ENCODE measurements at places on chromosomes 5 and 9.

DNA sequence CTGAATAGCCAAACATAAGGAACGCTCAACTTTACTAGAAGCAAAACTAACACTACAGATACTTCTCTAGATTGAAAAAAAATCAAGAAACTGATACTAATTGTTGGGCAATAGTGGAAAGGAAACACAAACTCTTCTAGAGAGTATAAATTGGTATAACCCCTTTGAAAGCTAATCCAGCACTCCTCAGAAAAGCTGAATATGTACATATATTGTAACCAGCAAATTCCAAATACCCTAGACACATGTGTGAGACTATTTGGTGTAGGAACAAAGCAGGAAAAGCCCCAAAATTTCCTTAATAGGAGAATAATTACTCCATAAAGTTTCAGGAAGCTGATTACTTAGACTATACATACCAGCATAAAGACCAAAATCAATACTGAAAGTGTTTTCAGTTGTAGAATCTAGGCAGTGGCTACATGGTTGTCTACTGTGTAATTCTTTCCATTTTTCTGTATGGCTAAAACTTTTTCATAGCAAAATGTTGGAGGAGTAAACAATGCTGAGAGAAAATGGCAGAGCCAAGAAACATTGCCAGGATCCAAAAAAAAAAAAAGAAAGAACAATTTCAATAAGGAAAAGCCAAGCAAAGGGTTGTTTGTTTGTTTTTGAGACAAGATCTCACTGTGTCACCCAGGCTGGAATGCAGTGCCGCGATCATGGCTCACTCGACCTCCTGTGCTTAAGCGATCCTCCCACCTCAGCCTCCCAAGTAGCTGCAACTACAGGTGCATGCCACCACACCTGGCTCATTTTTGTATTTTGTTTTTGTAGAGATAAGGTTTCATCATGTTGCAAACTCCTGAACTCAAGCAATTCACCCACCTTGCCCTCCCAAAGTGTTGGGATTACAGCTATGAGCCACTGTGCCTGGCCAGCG is 15.0 kb downstream of the SKP1 start:
- DNase-seq, result no peak

GRCh38 chr5:139082813-139083498 is 115.2 kb downstream of the SIL1 start:
- no peak for DNase-seq

DNA sequence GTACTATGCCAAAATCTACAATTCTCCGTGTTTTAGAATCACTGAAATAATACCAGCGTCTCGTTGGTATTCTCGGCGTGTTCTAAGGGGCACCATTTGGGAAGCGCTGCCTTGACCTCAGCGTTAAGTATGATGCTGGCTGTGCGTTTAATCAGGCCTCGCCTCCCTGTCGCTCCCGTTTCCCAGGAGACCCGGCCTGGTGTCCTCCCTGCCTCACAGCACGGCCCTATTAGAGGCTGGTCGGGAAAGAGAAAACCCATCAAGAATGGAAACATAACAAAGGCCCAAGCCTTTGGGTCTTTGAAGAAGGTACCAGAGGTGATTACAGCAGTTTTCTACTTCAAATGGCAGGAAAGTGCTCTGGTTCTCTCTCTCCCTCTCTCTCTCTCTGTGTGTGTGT is 30.0 kb downstream of the GFPT2 start:
- DNase-seq, result no peak

GRCh38 chr5:98975223-98975622 is 46.4 kb upstream of the CHD1 start:
- DNase-seq, result no peak

DNA sequence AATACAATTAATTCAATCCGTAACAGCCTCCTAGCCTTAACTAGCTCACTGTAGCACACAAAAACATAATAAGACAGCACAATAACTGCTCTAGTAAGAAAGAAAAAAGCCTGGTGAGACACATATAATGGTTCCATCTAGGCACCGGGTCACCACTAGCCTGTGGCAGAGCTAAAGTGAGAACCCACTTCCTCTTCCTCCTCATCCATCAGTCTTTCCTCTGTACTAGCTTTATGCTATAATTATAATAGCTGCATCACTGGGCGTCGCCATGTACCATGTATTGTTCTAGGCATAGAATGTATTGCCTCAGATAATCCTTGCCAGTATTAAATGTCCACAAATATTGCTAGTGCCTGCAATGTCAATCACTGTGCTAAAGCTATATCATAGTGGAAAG is 23.1 kb downstream of the ADRB2 start:
- DNase-seq, result no peak

GRCh38 chr5:32129074-32129598 is 45.0 kb downstream of the GOLPH3 start:
- DNase-seq, result no peak

GRCh38 chr9:136316896-136317676 is 10.3 kb upstream of the GPSM1 start:
- DNase-seq, result no peak

- no peak for DNase-seq
These were observed 1577.3 kb upstream of the C9orf72 start for GRCh38 chr9:29150606-29151005.

DNA sequence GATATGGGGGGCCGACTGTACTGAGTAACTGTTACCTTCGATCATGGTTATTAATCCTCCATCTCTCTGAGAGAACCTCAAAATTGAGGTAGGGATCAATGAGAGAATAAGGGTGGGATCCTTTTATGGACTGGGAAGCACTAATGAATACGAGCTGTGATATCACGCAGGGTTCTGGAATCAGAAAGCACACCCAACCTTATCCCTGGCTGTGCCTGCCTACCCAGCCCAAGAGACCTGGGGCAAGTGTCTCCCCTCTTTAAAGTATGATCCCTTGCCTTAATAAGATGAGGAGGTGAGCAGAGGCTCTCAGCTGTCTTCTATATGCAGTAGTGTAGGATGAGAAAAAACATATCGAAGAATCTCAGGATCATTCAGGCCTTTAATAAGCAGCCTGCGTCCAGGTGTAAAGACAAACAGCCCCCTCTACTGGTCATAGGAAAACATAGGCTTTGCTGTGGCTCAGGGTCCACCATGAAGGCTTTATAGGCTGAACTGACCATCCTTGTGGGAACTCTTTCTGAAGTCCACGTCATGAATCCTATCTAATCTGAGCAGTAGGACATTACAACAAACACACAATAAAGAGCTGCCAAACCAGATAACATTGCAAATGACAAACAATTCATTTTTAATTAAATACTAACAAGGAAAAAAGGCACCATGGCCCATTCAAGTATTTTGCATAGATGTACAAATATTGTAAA is 16.8 kb downstream of the NIPAL4 start:
- DNase-seq, result peak; percentile 80

- DNase-seq, result no peak
These were observed 58.0 kb downstream of the PTPN3 start for GRCh38 chr9:109440117-109440515.

GRCh38 chr9:109460576-109460975 is 37.5 kb downstream of the PTPN3 start:
- no peak for DNase-seq

- no peak for DNase-seq
These were observed 379.4 kb downstream of the GADD45G start for GRCh38 chr9:89984214-89984613.

GRCh38 chr5:10064546-10065195 is 185.0 kb downstream of the ATPSCKMT start:
- DNase-seq, result no peak

DNA sequence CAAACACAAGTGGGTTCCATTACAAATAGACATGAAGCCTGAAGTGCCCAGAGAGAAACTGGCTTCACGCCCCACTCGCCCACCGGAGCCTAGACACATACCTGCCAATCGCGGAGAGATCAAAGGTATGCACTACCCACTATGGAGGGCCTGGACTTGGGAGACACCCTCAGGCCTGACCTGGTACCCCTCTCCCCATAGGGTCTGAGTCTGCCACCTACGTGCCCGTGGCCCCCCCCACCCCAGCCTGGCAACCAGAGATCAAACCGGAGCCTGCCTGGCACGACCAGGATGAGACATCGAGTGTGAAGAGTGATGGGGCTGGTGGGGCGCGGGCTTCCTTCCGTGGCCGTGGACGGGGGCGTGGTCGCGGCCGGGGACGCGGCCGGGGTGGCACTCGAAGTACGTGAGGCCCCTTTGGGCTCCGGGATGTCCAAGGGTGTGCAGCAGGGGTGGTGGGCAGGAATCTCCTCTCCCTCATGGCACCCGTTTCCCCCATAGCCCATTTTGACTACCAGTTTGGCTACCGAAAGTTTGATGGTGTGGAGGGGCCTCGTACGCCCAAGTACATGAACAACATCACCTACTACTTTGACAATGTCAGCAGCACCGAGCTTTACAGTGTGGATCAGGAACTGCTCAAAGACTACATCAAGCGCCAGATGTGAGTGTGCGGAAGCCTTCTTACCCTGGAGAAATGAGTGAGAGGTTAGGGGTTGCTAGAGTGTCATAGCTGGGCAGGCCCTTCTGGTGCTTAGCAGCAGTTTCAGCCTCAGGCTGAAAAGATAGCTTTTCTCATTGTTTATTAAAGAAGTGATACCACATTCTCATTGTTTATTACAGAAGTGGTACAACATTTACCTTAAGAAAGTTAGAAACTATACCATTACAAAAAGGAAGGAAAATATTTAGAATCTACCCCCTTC is 38.7 kb downstream of the LARP1 start:
- no peak for DNase-seq

DNA sequence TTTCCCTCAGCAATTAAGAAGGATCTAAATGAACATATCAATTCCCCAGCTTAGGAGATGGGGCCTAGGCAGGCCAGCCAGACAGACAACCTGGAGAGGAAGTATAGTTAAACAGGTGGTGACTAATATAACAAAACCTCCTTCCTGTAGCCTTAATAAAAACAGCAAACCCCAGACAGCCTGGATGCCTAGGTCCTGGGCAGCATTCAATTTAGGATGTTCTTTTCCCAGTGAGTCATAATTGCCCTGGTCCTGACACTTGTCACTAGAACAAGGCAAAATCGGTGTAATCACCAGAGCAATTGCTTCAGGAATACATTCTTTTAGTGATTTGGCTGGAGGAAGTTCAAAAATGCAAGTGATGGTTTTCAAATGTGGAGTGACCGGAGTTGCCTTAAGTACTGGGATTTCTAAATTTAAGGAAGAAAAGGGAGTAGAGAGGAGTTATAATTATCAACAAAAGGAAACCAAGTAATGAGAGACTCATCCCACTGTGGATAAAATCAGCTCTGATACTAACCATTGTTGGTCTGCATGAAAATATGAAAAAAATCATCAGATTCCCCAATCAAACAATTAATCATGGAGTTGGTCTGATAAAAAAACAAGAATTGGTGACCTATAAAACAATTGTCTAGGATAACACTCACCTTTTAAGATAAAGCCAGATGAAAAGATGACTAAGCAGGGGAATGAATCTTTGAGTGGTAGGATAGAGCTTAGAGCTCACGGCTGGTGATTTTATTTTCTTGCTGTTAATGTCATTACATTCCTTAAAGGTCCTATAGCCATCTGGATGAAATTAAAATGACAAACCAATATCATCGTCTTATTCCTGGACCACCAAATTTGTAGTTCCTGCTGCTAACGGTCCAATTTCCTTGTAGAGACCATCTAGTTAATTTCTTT is 39.0 kb upstream of the TARS1 start:
- DNase-seq, result peak; percentile 13

GRCh38 chr5:96288845-96289185 is 144.2 kb downstream of the PCSK1 start:
- DNase-seq, result no peak

DNA sequence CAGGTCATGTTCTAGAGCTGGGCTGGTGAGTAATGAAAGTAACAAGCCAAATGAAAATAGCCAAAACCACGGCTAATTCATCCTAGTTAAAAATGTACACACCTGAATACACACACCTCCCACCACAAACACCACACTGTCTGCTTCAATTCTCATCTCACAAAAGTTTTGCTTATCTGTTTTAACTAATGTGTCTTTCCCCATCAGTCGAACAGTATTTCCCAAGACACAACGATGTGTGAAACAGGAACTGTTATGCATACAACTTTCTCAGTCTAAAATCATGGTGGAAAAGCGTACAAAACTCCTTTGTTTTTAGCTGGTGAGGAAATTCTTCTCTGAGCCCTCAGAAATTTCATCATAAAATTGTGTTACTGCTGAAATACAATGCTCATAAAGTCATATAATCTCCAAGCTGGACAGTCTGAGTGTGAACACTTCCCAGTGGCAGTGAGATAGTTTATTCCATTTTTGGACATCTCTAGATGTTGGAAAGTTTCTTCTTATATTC is 242.4 kb downstream of the EFNA5 start:
- no peak for DNase-seq

DNA sequence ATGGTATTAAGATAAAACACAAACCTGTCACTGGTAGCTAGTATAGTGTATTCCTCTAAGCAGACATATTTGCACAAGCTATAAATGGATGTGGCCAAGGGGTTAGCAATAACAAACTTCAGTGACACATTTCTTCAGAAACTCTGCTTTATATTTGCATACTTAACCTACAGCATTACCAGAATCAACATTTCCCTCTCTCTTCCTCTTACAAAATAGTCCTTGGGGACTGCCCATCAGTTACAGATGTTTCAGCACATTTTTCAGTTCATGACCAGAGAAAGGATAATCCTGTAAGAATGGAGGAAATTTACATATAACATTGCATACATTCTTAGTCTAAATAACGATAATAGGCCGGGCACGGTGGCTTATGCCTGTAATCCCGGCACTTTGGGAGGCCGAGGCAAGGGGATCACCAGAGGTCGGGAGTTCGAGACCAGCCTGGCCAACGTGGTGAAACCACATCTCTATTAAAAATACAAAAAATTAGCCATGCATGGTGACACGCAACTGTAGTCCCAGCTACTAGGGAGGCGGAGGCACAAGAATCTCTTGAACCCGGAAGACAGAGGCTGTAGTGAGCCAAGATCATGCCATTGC is 25.3 kb upstream of the SLC1A1 start:
- DNase-seq, result no peak

DNA sequence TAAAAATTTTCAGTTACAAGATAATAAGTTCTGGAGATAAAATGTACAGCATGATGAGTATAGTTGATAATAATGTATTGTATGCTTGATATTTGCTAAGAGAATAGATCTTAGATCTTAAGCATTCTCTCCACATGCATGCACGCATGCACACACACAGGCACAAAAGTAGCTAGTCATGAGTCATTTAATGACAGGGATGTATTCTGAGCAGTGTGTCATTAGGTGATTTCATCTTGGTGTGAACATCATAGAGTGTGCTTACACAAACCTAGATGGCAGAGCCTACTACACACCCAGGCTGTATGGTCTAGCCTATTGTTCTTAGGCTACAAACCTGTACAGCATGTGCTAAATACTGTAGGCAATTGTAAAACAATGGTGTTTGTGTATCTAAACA is 124.2 kb downstream of the PTTG1 start:
- DNase-seq, result no peak

GRCh38 chr5:71925608-71926091 is 181.6 kb upstream of the MAP1B start:
- DNase-seq, result no peak

DNA sequence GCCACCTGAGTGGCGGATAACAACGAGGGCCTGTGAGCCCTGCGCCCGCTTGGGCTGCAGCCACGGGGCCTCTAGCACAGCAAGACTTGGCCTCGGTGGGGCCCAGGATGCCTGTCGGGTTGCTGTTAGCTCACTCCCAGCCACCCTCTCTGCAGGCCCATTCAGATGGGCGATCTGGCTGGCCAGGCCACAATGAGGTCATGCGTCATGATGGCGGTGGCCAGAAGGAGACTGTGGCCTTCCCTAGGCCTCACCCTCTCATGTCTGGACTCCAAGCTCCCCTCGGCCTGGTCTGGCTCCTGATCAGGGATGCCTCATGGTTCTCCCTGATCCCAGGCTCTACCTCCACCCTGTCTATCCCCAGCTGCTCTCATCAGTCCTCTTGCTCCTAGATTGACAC is 19.0 kb upstream of the TCOF1 start:
- DNase-seq, result no peak

GRCh38 chr5:167725741-167726140 is 565.7 kb upstream of the WWC1 start:
- DNase-seq, result no peak

All from SW 1271 (cell line).